ENCODE measurements at places on chromosomes 5 and 9.

- DNase-seq, result no peak
Observed at GRCh38 chr9:134237630-134238265, 73.4 kb upstream of the RNU6ATAC start.

- no peak for DNase-seq
Observed at GRCh38 chr9:134265078-134265477, 61.2 kb upstream of the RXRA start.

DNA sequence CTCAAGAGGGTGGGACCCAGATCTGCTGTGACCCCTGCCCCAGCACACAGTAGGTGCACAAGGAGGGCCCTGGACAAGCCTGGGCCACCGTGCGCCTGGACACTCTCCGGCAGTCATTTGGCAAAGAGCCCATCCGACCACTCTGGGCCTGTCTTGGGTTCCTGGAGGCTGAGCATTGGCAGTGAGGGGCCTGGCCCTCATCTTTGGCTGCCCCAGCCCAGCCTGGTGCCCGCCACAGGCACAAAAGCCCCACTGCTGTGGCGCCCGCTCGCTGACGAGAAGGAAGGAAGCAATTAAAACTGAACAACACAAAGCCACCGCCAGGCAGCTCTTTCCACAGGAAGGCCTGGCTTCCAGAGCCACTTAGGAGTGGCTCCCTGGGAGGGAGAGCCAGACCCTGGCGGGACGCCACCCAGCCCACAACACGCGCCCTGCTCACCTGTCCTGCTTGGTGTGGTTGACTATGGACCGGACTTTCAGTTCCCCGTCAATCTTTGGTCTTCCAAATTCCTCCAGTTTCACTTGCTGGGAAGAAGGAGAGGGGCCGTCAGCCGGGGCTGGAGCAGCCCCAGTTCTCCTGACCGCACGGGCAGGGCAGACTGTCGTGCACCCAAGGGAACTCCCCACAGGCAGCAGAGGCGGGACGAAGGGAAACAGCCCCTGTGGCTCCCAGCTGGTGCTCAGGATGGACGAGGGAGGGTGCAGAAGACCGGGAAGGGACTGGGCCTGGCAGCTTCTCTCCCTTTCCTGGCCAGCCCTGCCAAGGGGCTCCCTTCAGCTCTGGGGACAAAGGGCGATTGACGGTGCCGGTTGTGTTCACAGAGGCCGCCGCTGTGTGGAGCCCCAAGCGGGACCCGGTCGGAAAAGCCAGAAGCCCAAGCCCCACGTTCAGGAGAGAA lies 50.9 kb upstream of the SARDH start:
- DNase-seq, result no peak

GRCh38 chr9:127955294-127956015 lies 17.8 kb upstream of the DPM2 start:
- DNase-seq, result no peak

GRCh38 chr5:81182396-81183390 lies 50.4 kb upstream of the CKMT2 start:
- no peak for DNase-seq

GRCh38 chr5:76425928-76426804 lies 23.1 kb downstream of the IQGAP2 start:
- DNase-seq, result no peak

GRCh38 chr5:99621772-99622681 lies 693.2 kb upstream of the CHD1 start:
- DNase-seq, result no peak

GRCh38 chr5:154300207-154300883 lies 109.8 kb downstream of the GALNT10 start:
- DNase-seq, result no peak

DNA sequence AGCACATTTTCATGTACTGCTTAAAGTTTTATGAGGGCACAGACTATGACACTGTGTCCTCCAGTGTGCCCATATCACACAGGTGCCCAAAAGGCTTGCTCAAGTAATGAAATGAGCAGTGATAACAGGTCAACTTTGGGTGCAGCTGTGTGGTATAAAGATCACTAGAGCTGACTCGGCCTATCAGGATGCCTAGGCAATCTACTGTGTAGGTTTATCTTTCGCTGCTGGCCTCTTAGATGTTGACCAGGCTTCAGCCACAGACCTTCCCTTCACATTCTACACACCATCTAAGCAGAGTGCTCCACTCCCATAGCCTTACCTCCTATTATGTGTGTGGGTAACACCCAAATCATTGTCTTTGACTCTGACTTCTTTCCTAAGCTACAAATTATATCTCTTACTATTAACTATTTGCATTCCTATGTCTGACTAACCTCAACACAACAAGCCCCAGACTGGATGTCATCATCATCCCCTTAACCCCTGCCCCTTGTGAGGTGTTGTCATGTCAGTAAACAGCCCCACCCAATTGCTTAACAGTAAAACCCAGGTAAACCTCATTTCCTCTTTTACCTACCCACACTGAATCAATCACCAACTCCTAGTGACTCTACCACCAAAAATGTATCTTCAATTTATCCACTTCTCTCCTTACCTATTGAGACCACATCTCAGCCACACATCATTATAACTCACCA lies 2.5 kb downstream of the SREK1IP1 start:
- DNase-seq, result no peak

- DNase-seq, result no peak
Observed at GRCh38 chr9:111443454-111443853, 40.7 kb downstream of the ECPAS start.

GRCh38 chr5:127556609-127557334 lies 39.3 kb downstream of the PRRC1 start:
- DNase-seq, result no peak
